Astrocyte of the cerebellum (primary cell): ENCODE measurements at places on chromosomes 4 and X.

- DNase-seq = peak; percentile 31
Observed at GRCh38 chrX:68511255-68511654, 12.4 kb downstream of the YIPF6 start.

- DNase-seq = no peak
Observed at GRCh38 chrX:20320461-20321159, 53.9 kb upstream of the RPS6KA3 start.

DNA sequence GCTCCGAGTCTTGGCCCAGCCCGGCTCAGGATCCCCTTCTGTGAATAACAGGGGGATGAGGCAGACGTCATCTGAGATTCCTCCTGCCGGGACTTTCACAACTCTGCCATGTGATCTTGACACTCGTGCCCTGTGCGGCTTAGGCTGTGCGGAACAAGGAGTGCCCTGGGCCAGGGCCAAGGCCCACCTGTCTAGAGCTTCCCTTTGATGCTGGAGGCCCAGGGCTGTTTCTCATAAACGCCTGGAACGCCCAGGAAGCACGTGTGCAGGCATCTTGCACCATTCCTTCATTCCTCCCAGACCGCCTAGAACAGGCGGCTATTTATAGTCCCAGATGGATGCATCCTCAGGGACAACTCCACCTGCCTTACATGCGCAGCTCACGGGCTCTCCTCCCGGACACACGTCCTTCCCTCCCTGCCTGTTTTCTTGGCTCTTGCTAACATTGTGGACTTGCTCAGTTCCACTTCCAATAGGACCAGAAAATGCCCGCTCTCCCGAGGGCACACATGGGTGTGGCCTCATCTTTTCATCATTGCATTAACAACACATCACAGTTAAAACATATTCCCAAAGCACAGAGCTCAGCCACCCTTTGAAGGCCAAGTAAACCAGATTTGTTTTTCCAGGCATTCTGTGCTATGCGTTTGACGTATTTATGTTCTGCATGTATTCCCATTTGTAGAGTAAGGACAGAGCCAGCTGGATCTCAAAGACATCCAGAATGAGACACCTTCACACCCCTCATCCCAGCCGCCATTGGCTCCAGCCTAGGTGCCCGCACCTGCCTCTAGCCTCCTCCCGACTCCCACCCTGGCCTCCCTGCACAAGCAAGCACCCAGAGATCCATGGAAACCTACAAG is 57.2 kb downstream of the ABLIM2 start:
- no peak for DNase-seq

- peak; percentile 69 for DNase-seq
Observed at GRCh38 chr4:7649741-7650531, 215.2 kb upstream of the PSAPL1 start.

GRCh38 chrX:10923466-10923865 is 187.7 kb upstream of the HCCS start:
- DNase-seq = no peak

DNA sequence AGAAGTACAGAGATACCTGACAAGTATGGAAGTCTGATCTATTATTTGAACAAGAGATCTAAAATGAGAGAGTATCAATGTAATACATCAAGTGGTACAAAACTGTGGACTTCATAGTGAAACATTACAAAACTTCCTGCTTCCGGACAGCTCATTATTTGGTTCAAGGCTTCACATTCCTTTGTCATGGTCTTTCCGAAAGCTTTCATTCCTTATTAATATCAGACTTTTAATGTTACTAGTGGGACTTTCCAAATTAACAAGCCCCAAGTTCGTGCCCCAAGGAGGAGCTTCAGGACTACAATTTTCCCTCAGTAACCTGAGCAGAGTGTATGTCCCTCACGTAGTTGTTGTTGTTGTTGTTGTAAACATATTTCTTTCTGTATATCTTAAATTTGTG is 1.2 kb downstream of the CHIC2 start:
- DNase-seq = no peak

- no peak for DNase-seq
Observed at GRCh38 chr4:71217688-71218087, 121.1 kb upstream of the SLC4A4 start.

DNA sequence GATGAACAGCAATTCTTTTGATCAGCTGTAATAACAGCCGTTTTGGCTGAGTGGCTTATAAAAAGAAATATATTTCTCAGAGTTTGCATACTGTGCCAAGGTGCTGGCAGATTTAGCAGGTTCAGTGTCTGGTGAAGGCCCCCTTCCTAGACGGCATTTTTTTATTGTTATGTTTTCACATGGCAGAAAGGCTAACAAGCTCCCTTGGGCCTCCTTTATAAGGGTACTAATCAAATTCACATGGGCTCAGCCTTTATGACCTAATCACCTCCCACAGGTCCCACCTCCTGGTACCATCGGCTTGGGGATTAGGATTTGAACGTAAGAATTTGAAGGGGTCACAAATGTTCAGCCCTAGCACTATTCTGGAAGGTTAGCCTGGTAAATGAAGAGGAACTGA is 431.9 kb downstream of the SPOCK3 start:
- DNase-seq = no peak

GRCh38 chr4:10753336-10753735 is 68.8 kb upstream of the CLNK start:
- DNase-seq = no peak

DNA sequence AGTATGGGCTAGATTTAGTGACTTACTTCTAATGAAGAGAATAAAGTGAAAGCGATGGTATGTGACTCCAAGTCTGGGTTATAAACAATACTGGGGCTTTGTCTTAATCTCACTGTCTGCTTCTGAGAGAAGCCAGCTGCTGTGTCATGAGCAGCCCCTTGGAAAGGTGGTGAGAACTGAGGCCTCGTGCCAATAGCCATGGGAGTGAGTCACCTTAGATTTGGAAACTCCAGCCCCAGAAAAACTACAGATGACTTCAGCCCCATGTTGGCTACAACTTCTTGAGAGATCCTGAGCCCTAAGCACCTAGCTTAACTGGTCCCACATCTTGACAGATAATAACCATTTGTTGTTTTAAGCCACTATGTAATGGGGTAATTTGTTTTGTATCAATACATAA is 77.6 kb downstream of the CWH43 start:
- no peak for DNase-seq

DNA sequence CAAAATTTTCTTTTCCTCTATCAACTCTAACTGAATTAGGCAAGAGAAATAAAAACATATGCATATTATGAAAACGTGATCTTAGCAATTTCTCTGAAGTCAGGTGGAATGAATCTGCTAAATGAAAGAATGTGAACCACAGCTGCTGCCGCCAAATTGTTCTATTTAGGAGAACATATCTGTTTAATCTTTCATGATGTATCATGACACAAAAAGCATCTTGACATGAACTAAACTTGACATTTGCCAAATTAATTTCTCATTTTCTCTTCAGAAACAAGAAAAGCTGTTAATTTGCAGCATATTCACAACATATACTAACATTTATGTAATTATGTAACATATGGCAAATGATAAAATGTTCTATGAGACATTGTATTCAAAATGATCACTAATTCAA is 1237.9 kb downstream of the TECRL start:
- DNase-seq = no peak

- no peak for DNase-seq
Observed at GRCh38 chr4:57071326-57071725, 38.9 kb downstream of the IGFBP7 start.

DNA sequence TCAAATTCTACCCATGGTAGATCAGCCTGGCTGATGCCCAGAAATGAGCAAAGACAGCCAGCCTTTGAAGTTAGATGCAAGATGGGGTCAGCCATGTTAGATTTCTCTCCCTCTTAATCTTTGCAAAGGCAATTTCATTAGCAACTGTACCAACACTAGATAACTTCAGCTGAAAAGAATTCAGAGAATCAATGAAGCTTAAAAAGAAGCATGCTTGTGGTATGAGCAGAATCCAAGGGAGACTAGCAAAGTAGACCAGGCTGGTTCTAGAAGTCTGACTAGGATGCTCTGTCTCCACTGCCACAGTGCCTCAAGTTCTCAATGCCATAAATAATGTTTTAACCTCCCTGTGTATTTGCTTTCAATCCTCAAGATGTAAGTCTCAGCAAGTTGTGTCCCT is 247.3 kb downstream of the SLC7A11 start:
- DNase-seq = peak; percentile 59

DNA sequence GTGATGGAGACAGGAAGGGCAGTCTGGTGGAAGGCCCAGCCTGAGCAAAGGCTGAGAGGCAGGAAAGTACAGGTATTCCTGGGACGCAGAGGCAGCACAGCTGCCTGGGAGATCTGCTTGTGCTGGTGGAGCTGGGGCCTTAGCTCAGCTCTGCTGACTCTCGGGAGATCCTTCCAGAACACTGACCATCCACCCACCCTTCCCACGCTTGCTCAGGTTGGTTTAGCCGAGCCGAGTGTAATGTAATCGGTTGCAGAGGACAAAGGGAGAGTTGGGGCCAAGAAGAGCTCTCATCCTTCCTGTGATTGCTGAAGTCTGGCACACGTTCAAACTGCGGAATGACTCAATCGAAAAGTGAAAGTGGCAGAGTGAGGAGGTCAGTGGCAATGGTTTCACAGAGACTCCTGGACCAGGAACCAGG is 43.1 kb upstream of the GPR78 start:
- peak; percentile 54 for DNase-seq

DNA sequence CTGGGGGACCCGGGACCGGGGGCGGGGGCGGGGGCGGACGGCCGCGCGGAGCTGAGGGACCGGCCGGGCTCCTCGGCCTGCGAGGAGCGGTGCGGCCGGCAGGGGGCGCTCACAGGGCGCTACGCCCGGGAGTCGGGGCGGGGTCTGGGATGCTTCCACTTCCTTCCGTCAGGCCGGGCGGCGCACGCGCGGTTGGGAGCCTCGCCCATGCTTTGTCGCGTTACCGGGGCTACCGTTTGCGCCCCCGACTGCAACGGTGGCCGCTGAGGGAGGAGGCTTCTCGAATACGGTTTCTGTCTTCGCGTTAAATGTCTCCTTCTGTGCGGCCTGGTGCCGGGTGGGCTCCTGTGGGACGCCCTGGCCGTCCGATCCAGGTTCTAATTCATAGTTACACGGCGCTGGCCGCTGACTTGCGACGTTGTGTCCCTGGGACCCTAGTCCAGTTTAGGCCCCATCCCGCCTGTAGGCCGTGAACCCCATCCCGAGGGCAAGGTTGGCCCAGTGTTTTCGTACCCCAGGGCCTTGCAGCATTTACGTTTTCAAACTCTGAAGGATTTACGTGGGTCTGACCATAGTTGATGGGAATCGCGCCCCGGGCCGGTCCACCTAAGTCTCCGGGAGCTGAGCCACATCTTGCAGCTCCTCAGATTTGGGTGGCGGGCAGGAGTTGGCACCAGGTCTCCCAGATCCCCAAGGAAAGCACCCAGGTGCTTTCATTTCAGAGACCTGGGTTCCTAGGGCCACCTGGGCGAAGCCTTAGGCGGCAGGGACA is 549 bp downstream of the MSL3 start:
- DNase-seq = peak; percentile 31

- no peak for DNase-seq
Observed at GRCh38 chrX:39176105-39176504, 374.8 kb downstream of the MID1IP1 start.

GRCh38 chr4:7204656-7205387 is 12.5 kb downstream of the SORCS2 start:
- DNase-seq = no peak

DNA sequence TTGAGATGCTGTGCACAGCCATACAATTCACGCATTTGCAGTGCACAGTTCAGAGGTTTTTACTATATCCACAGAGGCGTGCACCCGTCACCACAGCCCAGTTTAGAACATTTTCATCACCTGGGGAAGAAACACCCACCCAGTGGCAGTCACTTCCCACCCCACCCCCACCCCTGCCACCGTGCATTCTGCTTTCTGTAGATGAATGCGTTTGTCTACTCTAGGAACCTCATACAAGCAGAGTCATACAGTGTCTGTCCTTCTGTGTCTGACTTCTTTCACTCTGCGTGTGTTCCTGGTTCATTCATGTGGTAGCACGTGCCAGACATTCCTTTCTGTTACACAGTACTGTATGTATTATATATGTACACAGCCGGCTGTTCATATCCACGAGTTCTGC is 122.8 kb downstream of the TBL1X start:
- no peak for DNase-seq

GRCh38 chr4:38574559-38575333 is 89.3 kb upstream of the KLF3 start:
- no peak for DNase-seq

- no peak for DNase-seq
Observed at GRCh38 chr4:38822748-38823303, 18.2 kb upstream of the TLR1 start.

DNA sequence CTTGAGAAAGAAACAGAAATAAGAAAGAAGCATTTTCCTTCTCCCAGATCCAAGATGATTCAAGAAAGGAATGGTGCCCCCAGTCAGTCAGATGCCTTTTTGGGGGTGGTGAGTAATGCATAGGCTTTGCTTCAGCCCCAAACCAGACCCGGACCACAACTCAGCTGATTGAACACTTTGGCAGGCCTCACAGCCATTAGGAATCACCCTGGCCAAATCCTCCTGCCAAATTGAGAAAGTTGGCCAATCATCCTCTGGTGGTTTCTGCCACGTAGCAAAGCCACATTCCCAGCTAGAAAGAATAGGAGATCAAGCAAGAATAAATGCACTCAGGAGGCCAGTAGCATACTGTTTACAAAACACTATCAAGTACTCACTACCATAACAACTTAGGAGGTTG is 33.7 kb downstream of the FRMD7 start:
- peak; percentile 69 for DNase-seq

- DNase-seq = no peak
Observed at GRCh38 chr4:72358483-72358882, 210.5 kb downstream of the ADAMTS3 start.

DNA sequence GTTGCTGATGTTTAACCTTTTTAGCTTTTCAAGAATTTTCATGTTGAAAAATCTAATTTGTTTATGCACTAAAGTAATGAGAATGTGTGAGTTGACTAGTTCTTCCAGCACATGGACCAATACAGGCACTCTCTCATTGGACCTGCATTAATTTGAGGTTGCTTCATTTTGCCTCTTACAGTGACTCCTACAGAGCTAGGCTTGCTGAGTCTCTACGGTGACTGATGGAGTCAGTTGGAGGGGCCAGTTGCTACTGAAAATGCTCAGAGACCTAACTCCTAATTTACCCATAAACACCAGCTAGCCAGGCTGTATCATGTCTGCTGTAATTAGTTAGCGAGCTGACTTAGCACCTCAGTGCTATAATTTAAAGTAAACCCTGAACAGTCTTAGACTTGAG is 10.9 kb downstream of the MTHFD2L start:
- DNase-seq = no peak

- DNase-seq = no peak
Observed at GRCh38 chrX:136395271-136395670, 92.5 kb upstream of the BRS3 start.

DNA sequence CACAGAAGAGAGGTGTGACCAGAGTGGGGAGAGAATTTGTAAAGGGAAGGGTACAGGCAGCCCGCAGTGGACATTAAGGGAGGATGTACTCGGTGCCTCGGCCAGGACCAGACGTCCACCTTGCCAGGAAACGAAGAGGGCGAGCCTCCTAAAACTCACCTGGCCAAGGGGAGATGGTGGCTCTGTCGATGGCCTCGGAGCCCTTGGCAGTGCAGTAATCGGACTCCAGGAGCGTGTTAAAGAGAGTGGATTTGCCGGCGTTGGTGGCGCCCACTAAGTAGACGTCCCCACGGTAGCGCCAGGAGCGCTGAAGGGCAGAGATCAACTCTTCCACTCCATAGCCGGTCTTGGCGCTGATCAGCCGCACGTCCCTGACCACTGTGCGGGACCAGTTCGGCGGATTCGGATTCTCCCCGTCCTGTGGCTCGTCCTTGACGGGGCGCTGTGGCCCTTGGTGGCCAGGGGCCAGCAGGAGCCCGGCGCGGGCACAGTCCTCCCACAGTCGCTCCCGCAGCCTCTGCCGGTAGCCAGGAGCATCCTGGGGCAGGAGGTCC is 1.0 kb downstream of the NOA1 start:
- no peak for DNase-seq

GRCh38 chrX:142036116-142036515 is 132.4 kb downstream of the MAGEC1 start:
- DNase-seq = peak; percentile 36
